ENCODE measurements at places on chromosomes 11 and 22. TPM values are rescaled to one million over a fixed set of nuclear protein-coding genes. Genes with fewer than 3 reads are reported as not detected.

The KDM4D gene
- total RNA-seq: 0.29 TPM

The DBX1 gene
- not detected for total RNA-seq

The C11orf21 gene
- not detected for total RNA-seq

The LGR4 gene
- 37.1 TPM for total RNA-seq

The SAA4 gene
- total RNA-seq: not detected

The OR51B2 gene
- not detected for total RNA-seq

The PGA5 gene
- total RNA-seq: not detected

The MRGPRX4 gene
- total RNA-seq: not detected

The TYR gene
- not detected for total RNA-seq

The MFRP gene
- not detected for total RNA-seq

The OR8H1 gene
- total RNA-seq: not detected

The UBXN1 gene
- 106 TPM for total RNA-seq

The HYLS1 gene
- 12.9 TPM for total RNA-seq

The NLRP14 gene
- total RNA-seq: not detected

The APOA5 gene
- not detected for total RNA-seq

The GRM5 gene
- not detected for total RNA-seq

The TSPAN32 gene
- total RNA-seq: not detected

The OR4A16 gene
- not detected for total RNA-seq

The PRODH gene
- total RNA-seq: 1.3 TPM

The TENM4 gene
- 0.05 TPM for total RNA-seq

The CHRM1 gene
- total RNA-seq: 0.06 TPM
